Subcutaneous adipose tissue (tissue), 4 donors: ENCODE measurements at places on chromosomes 11 and 22. TPM values are rescaled to one million over a fixed set of nuclear protein-coding genes. Genes with fewer than 3 reads are reported as not detected.

The TRIM22 gene
- 96.8 TPM for total RNA-seq

The MB gene
- not detected for total RNA-seq

The C11orf97 gene
- not detected for total RNA-seq

The DPAGT1 gene
- total RNA-seq: 17.1 TPM

The C11orf91 gene
- total RNA-seq: not detected

The OR5B21 gene
- total RNA-seq: not detected

The SLC2A11 gene
- 4.8 TPM for total RNA-seq

The TMX2 gene
- 34.0 TPM for total RNA-seq

The SEC14L6 gene
- total RNA-seq: not detected
